ENCODE measurements at places on chromosomes 3 and 15.

- H3K4me3 ChIP-seq = no peak overlapping the region
- no peak for DNase-seq
- H3K36me3 ChIP-seq = no peaks in the 10 kb centered on the region
- H3K4me1 ChIP-seq = peaks cover 13% of the 10 kb centered on the region
- no peak overlapping the region for H3K27ac ChIP-seq
These were observed 463.6 kb downstream of the SHQ1 start for GRCh38 chr3:72384602-72385001.

DNA sequence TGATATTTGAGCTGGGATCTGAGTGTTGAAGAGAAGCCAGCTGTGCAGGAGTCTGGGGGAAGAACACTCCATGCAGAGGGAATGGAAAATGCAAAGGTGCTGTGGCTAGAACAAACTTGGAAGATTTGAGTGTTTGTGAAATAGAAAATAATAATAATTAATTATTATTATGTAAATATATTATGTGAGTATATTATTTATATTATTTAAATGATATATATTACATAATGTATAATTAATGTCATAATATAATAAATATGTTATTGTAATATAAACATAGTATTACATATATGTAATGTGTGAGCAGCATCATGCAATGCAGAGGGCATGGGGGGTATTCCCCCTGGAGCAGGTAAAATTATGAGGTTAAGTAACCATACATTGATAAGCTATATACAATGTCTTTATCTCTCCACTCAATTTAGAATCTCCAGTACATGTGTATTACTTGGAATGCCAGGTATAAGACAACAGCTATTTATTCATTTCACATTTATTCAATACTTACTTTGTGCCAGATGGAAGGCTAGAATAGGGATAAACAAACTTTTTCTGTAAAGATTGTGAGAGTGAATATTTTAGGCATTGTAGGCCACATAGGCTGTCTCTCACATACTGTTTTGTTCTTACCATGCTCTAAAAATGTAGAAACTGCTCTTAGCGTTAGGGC is 218.6 kb downstream of the MTHFS start:
- peaks cover 37% of the 10 kb centered on the region for H3K4me1 ChIP-seq
- H3K27me3 ChIP-seq = no peaks in the 10 kb centered on the region
- H3K27ac ChIP-seq = no peak overlapping the region

- H3K36me3 ChIP-seq = no peaks in the 10 kb centered on the region
- H3K27ac ChIP-seq = peak overlapping the region; percentile 26
These were observed 732.4 kb upstream of the DPPA4 start for GRCh38 chr3:110069761-110070160.

DNA sequence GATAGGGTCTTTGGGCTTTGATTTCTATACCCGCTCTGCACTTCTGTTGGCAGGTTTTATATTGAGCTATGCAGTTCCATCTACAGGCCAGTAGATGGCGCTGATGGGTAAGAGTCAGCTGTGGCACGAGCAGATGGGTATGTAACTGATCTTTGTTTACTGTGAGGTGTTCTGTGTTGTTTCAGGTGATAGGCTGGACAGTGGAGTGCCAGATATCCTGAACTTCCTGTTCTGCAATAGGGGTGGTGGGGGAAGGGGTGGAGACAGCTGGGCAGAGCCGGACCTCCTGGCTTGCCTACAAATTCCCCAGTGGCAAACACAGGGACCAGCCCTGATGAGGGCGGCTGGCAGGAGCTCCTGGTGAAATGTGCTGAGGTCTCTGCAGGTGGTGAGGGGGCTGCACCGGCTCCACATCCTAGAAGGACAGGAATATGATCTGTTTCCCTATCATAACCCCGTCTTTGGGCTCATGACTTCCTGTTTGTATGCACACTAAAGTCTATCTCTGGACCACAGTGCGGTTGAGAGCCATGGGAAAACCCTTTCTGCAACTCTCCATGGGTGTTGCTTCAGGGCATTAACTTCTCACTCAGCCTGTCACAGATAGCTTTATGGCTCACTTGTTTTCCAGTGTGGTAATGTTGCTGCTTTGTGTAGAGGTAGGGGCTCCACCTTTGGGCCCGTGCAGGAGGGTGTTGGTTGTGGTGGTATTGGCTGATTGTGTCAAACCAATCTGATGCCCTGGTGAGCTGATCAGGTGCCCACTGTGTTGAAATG is 13.4 kb upstream of the FAM98B start:
- H3K36me3 ChIP-seq = no peaks in the 10 kb centered on the region
- no peak overlapping the region for H3K4me3 ChIP-seq
- peak; percentile 27 for DNase-seq

DNA sequence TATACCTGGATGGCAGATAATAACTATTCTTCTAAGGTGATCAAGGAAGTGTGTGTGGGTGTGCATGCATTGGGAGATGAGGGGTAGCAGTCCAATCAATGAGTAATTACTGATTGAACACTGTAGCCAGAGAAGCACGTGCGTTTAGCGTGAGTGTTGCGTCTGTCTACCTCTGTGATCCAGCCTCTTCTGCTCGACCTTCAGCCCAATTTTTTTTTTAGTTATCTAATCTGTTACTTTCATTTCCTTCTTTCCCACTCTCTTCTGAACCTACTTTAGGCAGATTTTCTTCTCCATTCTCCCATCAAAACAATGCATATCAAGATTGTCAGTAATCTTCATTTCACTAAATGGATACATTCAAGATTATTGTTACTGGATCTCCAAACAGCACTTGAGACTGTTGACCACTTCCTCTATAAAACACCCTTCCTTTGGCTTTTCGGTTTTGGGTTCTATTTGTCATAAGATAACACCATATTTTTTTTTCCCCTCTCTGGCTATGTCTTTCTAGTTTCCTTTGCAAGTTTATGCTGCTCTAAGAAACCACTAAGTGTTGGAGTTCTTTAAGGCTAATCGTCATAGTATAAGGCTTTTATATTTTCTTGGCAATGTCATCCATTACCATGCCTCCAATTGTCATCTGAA is 41.0 kb downstream of the MCTP2 start:
- no peaks in the 10 kb centered on the region for H3K27me3 ChIP-seq
- H3K4me3 ChIP-seq = no peak overlapping the region
- H3K27ac ChIP-seq = no peak overlapping the region

- H3K27ac ChIP-seq = no peak overlapping the region
- no peaks in the 10 kb centered on the region for H3K4me1 ChIP-seq
- H3K4me3 ChIP-seq = no peak overlapping the region
- no peaks in the 10 kb centered on the region for H3K36me3 ChIP-seq
- no peaks in the 10 kb centered on the region for H3K27me3 ChIP-seq
- DNase-seq = peak; percentile 0
These were observed 600.3 kb downstream of the OTOL1 start for GRCh38 chr3:162096874-162097273.

DNA sequence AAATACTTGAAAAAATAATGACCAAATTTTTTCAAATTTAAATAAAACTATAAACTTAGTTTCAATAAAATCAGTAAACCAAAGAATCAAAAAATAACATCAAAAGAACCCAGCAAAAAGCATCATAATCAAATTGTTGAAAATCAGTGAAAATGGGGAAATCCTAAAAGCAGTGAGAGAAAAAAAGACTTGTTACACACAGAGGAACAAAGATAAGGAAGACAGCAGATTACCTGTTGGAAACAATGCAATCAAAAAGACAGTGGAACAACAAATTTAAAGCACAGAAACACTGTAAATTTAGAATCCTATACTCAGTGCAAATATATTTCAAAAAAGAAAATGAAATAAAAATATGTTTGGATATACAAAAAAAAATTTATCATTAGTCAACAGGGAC is 156.2 kb upstream of the LMCD1 start:
- no peak for DNase-seq
- no peak overlapping the region for H3K4me3 ChIP-seq
- no peak overlapping the region for H3K27ac ChIP-seq
- no peaks in the 10 kb centered on the region for H3K4me1 ChIP-seq
- no peaks in the 10 kb centered on the region for H3K36me3 ChIP-seq

- peak overlapping the region; percentile 84 for H3K27ac ChIP-seq
- peaks cover 17% of the 10 kb centered on the region for H3K4me1 ChIP-seq
- no peaks in the 10 kb centered on the region for H3K27me3 ChIP-seq
These were observed 781 bp upstream of the IP6K1 start for GRCh38 chr3:49787182-49787464.

DNA sequence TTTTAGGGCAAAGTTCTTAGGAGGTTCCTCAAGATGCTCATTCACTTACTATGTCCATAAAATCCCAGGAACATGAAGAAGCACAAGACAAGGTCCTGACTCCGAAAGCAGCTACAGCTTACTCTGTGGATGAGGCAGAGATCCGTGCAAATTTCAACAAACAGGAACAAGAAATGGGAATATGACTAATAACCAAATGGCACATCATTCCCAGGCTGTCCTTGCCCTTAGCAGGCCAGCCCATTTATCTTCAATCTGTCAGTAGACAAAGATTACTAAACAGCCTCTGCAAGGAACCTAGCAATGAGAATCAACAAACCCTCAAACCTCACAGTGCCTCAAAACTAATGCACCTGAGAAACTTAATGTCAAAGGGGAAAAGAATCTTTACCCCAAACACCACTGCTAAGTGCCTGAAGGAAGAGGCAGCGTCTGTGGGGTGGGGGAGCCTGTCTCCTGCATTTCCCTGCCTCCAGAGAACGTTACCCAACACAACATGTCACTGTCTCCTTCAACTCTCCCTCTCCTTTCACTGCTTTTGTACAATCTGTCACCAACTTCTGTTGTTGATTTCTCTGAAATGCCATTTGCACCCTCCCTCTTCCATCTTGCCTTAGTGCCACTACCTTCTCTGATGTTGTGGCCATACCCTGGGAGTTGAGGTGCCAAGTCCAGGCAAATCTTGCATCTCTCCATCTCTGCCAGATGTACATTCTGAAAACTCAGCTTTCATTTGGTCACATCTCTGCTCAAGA is 4.8 kb downstream of the TNFAIP8L3 start:
- no peaks in the 10 kb centered on the region for H3K4me1 ChIP-seq
- H3K27ac ChIP-seq = no peak overlapping the region
- H3K4me3 ChIP-seq = no peak overlapping the region
- H3K27me3 ChIP-seq = peaks cover 43% of the 10 kb centered on the region
- DNase-seq = peak; percentile 37
- H3K36me3 ChIP-seq = no peaks in the 10 kb centered on the region

DNA sequence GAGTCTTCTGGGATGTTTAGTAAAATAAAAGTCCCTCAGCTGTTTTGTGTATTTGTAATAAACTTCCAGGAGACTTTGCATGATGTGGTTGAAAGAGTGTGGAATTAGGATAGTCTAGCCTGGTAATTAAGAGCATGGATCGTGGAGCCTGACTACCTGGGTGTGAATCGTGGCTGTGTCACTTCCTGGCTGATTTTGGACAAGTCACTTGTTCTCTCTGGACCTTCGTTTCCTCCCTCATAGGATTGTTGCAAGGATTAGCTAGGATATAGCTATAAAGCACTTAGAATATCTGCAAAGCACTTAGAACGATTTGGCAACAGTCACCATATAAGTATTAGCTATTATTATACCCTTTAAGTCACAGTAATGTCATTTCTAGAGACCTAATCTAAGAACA is 40.2 kb downstream of the SLMAP start:
- H3K36me3 ChIP-seq = no peaks in the 10 kb centered on the region
- H3K4me3 ChIP-seq = no peak overlapping the region
- peaks cover 6% of the 10 kb centered on the region for H3K4me1 ChIP-seq
- H3K27ac ChIP-seq = no peak overlapping the region
- no peak for DNase-seq
- H3K27me3 ChIP-seq = no peaks in the 10 kb centered on the region

GRCh38 chr3:30729512-30729911 is 123.1 kb downstream of the TGFBR2 start:
- H3K4me3 ChIP-seq = no peak overlapping the region
- no peaks in the 10 kb centered on the region for H3K27me3 ChIP-seq
- no peaks in the 10 kb centered on the region for H3K36me3 ChIP-seq
- H3K4me1 ChIP-seq = no peaks in the 10 kb centered on the region
- H3K27ac ChIP-seq = no peak overlapping the region
- no peak for DNase-seq

DNA sequence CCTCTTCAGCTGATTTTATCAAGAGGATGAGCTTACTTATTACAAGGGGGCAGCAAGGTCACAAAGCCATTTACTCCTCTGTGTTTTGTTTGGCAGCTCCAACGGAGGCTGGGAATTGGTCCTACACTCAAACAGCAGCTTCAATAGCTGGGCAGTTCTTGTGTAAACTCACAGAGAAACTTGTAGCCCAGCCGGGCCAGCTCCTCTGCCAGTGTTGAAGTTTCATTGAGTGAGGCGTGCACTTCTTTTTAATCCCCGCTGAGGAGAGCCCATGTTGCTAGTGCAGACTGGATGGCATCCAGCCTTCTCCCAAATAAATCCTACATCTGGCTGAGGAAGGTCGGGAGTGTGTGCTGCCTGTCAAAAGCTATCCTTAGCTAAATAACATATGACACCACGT is 59.5 kb downstream of the BFSP2 start:
- H3K27me3 ChIP-seq = no peaks in the 10 kb centered on the region
- H3K4me3 ChIP-seq = no peak overlapping the region
- no peak for DNase-seq
- H3K4me1 ChIP-seq = no peaks in the 10 kb centered on the region

- peaks cover 2% of the 10 kb centered on the region for H3K4me1 ChIP-seq
- H3K27me3 ChIP-seq = peaks cover 3% of the 10 kb centered on the region
- no peaks in the 10 kb centered on the region for H3K36me3 ChIP-seq
- H3K27ac ChIP-seq = no peak overlapping the region
- DNase-seq = no peak
These were observed 20.8 kb upstream of the DNAAF4 start for GRCh38 chr15:55528812-55529211.

GRCh38 chr15:25847051-25847450 is 16.1 kb downstream of the ATP10A start:
- DNase-seq = no peak
- H3K36me3 ChIP-seq = no peaks in the 10 kb centered on the region
- no peaks in the 10 kb centered on the region for H3K27me3 ChIP-seq
- H3K4me1 ChIP-seq = peaks cover 26% of the 10 kb centered on the region

GRCh38 chr15:64845183-64845611 is 3.5 kb downstream of the PLEKHO2 start:
- no peak overlapping the region for H3K27ac ChIP-seq
- peaks cover 18% of the 10 kb centered on the region for H3K4me1 ChIP-seq
- no peak for DNase-seq
- H3K27me3 ChIP-seq = no peaks in the 10 kb centered on the region
- H3K4me3 ChIP-seq = no peak overlapping the region

DNA sequence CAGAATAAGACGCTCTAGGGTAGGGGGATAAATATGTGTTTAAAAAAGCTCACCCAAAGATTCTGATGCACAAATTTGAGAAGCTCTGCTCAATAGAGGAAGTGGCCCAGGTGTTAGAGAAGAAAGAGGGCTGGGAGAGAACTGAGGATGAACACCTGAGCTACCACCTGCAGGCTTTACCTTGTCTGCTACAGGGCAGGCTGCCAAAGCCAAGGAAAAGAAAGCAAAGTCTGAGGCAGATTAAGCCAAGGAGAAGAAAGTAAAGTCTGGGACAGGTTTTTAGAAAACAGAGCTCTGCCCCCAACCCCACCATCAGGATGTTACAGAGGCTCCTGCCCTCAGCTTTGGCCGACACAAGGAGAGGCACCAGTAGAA is 92.9 kb downstream of the THRB start:
- H3K27me3 ChIP-seq = no peaks in the 10 kb centered on the region
- no peak for DNase-seq
- no peak overlapping the region for H3K4me3 ChIP-seq
- H3K4me1 ChIP-seq = no peaks in the 10 kb centered on the region

- no peaks in the 10 kb centered on the region for H3K27me3 ChIP-seq
- peak; percentile 82 for DNase-seq
- H3K36me3 ChIP-seq = peaks cover 32% of the 10 kb centered on the region
- no peak overlapping the region for H3K27ac ChIP-seq
These were observed 30.4 kb downstream of the SLC51A start for GRCh38 chr3:196246612-196247308.

- no peaks in the 10 kb centered on the region for H3K36me3 ChIP-seq
- H3K27ac ChIP-seq = no peak overlapping the region
- H3K4me3 ChIP-seq = no peak overlapping the region
- no peaks in the 10 kb centered on the region for H3K27me3 ChIP-seq
- DNase-seq = no peak
- no peaks in the 10 kb centered on the region for H3K4me1 ChIP-seq
These were observed 175.6 kb downstream of the MTHFS start for GRCh38 chr15:79721256-79721655.

Measured in astrocyte (in vitro differentiated cells and primary cell).